ENCODE measurements at places on chromosomes 6 and 20.

- peak; percentile 95 for DNase-seq
These were observed 69.8 kb upstream of the NKX2-2 start for GRCh38 chr20:21583486-21584168.

GRCh38 chr6:1624851-1625781, 15.4 kb downstream of the FOXC1 start:
- no peak for DNase-seq

DNA sequence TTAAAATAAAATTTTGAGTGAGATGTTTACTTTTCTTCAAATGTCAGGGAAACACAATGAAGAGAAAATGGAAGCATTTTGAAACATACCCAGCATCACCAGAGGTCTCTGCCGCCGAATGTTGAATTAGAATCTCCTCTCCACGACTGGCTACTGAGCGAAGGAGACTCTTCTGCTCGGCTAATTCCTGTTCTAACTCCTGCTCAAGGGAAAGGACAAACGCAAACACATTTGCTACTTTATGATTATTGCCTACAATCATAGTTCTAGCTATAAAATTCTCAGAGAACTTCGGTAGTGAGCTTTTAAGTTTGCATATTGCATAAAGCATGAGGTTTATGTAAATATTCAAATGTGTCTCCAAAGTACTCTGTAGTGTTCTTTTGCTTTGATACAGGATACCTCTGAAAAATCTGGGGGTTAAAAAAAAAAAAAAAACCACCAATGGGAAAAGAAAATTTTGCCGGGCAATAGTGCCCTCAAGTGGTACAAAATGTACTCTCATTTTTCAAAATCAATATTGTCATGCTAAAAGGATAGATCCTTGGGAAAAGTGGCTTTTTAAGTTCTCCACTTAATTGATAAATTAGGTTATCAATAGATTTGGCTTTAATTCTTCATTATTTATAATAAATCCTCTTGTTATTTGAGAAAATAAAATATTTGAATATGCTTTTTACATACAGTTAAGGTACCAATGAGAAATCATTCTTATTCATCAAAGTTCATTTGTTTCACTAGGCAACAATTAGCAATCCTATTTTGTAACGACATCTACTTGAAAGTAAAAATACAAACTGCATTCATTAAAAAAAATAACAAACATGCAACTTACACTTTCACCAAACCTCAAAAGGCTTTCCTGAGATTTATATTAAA, 369.0 kb downstream of the SYNE1 start:
- no peak for DNase-seq

DNA sequence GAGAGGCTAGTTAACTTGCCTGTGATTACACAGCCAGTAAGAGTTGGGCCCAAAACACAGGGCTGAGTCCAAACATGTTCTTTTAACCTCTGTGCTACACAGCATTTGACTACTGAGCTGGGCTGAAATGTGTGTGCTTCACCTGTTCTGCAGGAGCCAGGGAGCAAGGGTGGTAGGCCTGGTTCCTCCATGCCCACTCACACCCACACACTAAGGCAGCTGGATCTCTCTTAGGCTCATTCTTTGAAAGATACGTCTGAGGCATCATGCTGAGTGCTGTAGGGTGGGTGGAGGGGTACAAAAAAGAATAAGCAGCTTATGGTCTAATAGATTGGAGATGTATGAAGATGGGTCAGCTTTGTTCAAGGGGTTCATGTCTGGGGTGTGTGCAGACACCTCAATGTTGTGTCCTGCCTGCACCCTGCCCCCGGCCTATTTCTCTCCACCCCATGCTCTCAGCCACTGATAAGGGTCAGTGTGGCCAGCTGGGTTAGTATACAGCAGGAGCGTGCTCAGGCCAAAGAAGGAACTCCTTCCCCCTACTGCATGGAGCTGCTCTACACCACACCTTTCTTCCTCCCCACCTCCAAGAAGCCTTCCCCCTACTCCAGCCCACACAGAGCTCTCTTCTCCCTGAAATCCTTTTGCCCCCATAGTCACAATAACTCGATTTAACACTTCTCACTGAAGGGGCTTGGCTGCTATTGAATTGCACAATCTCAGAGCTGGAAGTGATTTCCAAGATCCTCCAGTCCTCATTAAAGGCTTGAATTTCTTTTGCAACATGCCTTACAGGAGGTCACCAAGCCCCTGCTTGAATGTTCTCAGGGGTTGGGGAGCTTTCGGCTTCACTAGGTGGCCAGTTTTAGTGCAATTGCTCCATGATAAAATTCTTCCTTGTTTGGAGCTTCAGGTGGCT, 3.4 kb downstream of the PPP2R5D start:
- DNase-seq, result no peak

- no peak for DNase-seq
These were observed 56.5 kb downstream of the CD40 start for GRCh38 chr20:46174469-46175126.

DNA sequence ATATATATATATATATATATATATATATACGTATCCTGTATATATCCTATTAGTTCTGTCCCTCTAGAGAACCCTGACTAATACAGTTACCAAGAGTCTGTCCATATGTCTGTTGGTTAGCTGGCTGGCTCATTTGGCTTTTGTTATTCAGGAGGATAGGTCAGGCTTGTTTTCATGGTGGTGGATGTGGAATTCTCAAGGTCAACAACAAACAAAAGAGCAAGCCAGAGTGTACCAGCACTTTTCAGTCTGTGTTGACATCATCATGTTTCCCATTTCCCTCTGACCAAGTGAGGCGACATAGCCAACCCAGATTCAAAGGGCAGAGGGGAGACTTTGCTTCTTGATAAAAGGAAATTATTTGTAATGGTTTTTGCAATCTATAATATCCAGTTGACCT, 88.5 kb upstream of the PTCHD4 start:
- no peak for DNase-seq

- no peak for DNase-seq
These were observed 58.7 kb downstream of the SHLD1 start for GRCh38 chr20:5808901-5809300.

DNA sequence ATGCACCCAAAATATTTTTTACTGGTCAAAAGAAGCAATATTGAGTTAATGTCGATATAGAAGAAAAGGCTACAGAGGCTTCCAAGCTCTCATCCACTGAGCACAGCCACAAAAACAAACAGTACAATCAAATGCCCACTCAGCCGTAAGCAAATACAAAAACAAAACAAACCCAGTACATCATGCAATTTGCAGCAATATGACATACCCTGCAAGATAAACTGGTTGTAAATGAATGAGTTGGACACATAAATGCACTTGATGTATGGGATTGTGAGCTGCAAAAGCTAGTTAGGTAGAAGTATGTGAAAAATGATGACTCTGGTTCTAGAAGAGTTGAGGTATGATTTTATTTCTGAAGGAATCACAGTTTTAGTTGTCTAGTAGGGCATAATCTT, 83.9 kb downstream of the SESN1 start:
- DNase-seq, result peak; percentile 38

DNA sequence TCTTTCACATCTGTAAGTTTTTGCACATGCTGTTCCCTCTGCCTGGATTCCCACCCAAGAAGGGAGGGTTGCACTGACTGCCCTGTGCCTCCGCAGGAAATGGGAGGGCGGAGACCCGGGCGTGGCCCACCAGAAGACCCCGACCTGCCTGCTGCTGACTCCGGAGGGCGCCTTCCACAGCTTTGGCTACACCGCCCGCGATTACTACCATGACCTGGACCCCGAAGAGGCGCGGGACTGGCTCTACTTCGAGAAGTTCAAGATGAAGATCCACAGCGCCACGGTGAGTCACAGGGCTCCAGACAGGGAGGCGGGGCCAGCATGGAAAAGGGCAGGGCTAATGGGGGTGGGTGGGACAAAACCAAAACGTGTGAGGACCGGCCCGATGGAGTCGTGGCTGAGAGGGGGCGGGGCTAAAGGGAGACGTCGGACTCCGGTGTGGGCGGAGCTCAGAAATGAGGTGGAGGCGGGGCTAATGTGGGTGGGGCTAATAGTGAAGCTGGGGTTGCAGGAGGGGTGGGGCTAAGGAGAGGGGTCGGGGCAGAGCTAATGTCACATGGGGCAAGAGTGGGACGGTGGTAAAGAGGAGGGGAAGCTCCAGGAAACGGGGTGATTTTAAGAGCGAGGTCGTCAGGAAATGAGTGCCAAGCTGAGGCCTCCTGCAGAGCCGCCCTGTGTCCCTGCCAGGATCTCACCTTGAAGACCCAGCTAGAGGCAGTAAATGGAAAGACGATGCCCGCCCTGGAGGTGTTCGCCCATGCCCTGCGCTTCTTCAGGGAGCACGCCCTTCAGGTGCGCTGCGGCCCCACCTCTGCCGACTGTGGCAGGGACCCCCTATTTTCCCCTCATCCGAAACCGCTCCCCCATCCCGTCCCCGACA, 12.6 kb downstream of the HSPA12B start:
- DNase-seq, result no peak

DNA sequence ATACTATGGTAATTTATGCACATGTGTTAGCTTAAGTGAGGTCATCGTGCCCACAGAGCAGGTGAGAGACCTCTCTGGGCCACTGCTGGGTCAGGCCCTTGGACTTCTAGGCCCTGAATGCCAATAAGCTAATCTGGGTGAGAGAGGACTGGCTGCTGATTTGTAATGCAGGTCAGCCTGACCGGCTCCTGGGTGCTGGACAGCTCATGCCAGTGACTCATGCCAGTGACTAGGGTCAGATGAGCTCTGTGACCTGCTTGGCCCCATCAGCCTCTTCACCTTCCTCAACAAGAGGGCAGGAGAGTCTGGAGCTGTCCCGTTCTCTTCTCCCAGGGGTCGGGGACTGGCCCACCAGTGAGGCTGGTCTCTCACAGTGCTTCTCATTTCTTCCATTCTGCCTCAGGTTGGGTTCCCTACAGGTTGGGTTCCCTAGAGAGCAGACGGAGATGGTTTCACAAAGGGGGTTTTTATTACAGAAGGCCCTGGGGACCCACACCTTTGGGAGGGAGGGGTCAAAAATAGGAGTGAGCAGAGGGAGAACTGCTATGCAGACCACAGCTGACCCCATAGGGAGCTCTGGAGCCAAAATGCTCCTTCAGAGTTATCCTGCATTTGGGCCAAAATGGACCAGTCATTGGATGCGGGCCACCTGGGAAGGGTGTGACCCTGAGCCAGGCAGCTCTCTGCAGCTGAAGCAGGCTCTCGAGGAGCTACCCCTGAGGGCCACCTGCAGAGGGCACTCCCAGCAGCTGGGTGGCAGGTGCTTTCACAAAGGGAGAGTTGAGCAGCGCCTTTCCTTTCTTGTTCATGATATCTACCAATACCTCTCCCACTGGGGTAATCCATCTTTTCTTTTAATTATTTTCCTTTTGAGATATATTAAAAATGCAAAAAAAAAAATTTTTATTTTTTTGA, 2.2 kb upstream of the OXT start:
- no peak for DNase-seq

- DNase-seq, result no peak
These were observed 6.8 kb upstream of the SULF2 start for GRCh38 chr20:47792021-47792618.

GRCh38 chr6:163974322-163974721, 559.8 kb downstream of the QKI start:
- no peak for DNase-seq

GRCh38 chr6:46412662-46413061, 78.6 kb downstream of the RCAN2 start:
- no peak for DNase-seq

- no peak for DNase-seq
These were observed 103.7 kb downstream of the ARID1B start for GRCh38 chr6:156880913-156881312.

DNA sequence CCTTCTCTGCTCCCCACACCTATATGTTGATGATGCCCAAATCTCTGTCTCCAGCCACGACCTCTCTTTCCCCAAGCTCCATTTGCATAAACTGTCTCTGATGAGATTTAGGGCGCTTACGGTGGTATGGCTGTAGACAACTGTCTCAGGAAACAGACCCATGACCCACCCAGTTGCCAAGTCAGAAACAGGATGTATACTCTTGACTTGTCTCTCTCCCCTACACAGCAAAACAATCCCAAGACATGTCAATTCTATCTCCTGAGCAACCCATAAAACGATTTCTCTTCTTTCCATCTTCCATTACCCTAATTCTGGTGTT, 13.9 kb downstream of the GNL1 start:
- no peak for DNase-seq

GRCh38 chr20:25247518-25247955, 348 bp upstream of the PYGB start:
- DNase-seq, result no peak

DNA sequence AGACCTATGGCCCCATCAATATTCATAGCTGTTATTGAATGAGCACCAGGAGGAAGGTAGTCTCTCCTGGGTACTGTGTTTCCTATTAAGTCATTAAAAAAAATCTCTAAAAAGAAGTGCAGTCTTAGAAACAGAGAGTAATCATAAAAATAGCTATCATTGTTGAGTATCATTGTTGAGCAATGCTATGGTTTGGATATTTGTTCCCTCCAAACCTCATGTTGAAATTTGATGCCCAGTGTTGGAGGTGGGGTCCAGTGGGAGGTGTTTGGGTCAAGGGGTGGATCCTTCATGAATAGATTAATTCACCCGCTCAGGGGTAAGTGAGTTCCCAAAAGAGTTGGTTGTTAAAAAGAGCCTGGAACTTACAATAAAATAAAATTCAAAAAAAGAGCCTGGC, 88.1 kb upstream of the IYD start:
- DNase-seq, result no peak

GRCh38 chr20:40676491-40677269, 12.4 kb downstream of the MAFB start:
- no peak for DNase-seq

DNA sequence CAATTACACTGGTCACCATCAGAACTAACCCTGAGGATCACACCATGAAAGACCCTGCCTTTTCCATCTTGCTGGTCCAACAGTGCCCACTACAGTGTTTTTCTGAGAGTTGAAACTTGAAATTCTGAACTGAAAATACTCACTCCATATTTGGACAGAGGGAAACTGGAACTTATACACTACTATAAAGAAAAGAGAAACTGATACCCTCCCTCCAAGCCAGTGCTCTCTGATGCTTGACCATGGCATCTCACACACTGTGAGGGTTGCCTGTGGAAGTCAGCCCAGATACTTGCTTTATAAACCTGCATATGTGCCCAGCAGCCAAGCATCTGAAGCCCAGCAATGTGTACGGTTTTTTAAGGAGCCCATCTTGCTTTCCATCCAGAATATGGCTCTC, 108.7 kb downstream of the FOXA2 start:
- no peak for DNase-seq

Data from NCI-H1417 treated with DMSO at 0.1 percent for 48 hours (cell line).